Activated T-helper 1 cell treated with Interleukin-2 at 50 U/mL for 16 hours (primary cell): ENCODE measurements at places on chromosomes 4 and X.

DNA sequence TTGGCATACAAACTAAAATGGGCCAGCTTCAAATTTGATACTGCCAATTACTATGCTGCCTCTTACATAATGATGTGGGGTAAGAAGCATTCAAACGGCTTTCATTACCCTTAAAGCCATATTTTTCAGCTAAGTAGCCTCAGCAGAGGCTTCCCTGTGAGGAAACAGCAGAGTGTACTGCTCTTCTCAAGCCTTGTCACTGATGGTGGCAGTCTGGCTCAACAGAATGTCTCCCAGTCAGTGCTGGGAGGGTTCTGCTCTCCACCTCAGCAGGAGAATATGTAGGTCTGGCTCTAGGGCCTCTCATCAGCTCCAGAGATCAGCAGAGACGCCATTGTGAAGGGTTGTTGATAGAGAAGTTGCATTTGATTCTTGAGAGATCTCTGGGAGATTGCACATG lies 44.6 kb upstream of the MBNL3 start:
- DNase-seq = no peak

- DNase-seq = no peak
These were observed 13.6 kb upstream of the CXCL2 start for GRCh38 chr4:74112399-74113105.

- no peak for DNase-seq
These were observed 44.7 kb upstream of the DCK start for GRCh38 chr4:70948665-70949260.

DNA sequence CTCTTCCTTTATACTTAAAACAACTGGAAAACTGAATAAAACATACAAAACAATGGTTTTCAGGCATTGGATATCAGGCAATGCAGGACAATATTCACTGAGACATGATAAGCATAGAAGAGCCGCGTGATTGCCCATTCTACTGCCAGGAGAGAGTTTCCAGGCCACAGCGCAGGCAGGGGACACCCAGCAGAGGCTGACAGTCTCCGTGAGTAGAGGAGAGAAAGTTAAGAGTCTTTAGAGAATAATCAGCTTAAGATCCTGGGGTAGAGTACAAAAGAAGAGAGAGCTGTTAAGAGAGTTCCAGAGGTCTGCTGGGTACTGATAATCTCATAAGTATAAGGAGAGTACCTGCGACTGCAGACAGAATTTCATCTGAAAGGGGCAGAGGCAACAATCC lies 18.4 kb upstream of the FRAS1 start:
- DNase-seq = no peak

- no peak for DNase-seq
These were observed 319.3 kb downstream of the RAB28 start for GRCh38 chr4:13164783-13165331.
